BJ (cell line): ENCODE measurements at places on chromosomes 7 and 10.
A peak's percentile ranks its signal among the peaks of the same experiment; 100 is the strongest.

- no peak for DNase-seq
These were observed 13.8 kb downstream of the CYTH3 start for GRCh38 chr7:6258440-6259182.

- DNase-seq: no peak
These were observed 196.9 kb downstream of the CCSER2 start for GRCh38 chr10:84525120-84525806.

DNA sequence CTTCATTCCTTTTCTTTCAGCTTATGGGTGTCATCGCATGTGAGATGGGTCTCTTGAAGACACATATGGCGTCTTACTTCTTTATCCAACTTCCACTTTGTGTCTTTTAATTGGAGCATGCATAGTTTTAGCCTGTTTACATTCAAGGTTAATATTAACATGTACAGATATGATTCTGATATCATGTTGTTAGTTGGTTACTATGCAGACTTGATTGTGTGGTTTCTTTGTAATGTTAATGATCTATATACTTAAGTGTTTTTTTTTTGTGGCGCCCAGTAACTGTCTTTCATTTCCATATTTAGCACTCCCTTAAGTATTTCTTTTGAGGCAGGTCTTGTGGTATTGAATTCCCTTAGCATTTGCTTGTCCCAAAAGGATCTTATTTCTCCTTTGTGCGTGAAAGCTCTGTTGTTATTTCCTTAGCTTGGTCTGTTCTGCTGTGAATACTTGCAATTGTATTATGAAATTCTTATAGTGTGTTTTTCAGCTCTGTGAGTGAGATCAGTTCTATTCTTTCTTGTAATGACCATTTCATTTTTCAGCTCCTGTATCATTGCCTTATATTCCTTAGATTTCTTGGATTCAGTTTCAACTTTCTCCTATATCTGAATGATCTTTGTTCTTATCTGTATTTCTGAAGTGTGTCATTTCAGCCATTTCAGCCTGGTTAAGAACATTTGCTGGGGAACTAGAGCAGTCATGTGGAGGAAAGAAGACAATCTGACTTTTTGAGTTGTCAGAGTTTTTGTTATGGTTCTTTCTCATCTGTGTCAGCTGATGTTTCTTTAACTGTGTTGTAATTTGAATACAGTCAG lies 88.4 kb downstream of the ABCA13 start:
- no peak for DNase-seq

DNA sequence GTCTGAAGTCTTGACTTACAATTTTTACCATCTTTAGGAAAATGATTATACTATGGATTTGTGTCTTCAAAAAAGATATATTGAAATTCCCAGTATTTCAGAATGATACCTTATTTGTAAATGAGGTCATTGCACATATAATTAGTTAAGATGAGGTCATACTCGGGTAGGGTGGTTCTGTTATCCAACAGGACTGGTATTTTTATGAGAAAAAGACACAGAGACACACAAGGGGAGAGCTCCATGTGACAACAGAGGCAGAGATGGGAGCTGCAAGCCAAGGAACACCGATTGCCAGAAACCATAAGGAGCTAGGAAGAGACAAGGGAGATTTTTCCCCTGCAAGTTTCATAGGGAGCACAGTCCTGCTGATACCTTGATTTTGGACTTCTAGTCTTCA lies 356.9 kb downstream of the ARL4A start:
- DNase-seq: no peak

- DNase-seq: no peak
These were observed 71.7 kb upstream of the TMEM106B start for GRCh38 chr7:12139416-12139815.

DNA sequence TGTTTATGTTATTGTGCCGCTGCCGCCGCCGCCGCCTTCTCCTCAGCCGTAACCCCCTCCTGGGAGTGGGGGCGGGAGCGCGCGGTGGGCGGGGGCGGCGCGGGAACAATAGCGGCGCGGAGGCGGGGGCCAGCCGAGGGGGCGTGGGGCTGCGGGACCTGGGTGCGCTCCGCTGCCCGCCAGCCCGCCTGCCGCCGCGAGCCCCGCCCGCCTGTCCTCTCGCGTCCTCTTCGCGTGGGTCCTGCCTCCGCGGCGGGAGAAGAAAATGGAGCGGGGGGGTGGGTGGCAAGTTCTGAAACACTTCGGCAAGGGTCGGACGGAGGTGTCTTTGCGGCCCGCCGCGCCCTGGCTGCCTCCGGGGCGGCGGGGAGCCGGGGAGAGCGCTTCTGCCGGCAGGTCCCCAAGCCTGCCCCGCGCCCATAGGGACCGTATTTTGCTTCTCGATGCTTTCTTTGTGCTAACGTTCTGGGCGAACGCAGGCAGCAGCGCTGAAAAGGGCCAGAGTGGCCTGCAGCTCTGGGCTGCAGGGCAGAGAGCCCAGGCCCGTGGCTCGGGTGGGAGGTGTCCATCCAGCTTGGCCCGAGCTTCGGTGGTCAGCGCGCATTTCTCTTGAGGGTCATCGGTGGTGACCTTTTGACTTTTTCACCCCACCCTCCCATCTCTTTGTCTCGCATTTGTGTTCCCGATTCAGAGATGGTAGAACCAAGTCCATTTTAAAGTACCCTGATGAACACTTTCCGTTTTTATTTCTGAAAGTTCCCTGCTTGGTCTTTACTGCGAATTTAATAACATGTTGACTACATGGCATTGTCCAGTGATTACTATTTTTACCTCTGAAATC lies 613 bp downstream of the MAPK8 start:
- DNase-seq: no peak

DNA sequence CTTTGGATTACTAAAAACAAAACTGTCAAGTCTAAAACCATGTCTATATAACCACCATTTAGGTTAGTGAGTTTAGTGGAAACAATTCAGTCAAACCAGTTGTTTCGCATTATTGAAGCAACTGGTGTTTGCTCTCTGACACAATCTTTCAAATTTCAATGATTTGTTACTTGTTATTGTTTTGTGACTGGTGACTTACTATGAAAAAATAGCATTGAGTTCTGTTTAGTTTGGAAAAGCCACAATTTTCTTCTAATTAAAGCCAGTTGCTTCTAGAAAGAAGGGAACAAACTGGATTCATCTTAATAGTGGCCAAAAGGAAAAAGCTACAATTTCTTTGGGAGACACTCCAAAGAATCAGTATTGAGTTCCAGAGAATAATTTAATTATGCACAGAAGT lies 30.4 kb downstream of the LAMB4 start:
- DNase-seq: peak; percentile 57

GRCh38 chr7:106614751-106615150 lies 46.2 kb downstream of the CCDC71L start:
- DNase-seq: no peak

DNA sequence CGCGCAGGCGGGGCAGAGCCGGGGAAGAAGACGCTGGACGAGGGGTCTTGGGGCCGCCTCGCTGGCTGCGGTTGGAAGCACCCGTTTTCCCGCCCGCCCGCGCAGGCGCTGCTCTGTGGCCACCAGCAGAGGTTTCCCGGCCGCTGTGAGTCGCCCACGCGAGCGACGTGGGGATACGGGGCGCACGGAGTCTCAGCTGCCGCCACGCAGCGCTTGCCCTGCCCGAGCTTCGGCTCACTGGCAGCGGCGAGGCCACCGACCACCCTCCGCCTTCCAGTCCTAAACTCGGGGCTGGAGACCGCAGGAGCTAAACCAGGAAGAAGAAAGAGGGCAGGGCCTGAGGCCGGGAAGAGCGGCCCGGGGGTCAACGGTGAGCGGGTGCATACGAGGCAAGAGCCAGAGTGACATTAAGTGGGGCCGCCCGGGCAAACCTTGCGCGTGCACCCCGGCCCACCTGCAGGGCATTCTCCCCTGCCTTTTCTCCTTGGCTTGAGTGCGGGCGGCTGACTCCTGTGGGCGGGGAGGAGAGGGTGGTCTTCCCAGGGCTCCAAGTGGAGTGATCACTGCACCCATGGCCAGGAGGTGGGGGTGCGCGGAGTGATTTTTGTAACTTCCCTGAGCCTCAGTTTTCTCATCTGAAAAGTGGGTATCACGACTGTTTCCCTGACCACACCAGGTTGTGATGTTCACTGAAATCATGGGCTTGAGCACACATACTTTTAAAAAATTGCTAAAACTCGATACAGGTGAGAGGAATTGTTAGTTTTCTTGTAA lies 7.1 kb upstream of the EMX2 start:
- DNase-seq: no peak

GRCh38 chr10:30968711-30969110 lies 63.0 kb downstream of the ZNF438 start:
- no peak for DNase-seq

- DNase-seq: no peak
These were observed 49.2 kb downstream of the RHOBTB1 start for GRCh38 chr10:60894786-60895185.

- DNase-seq: no peak
These were observed 89.7 kb downstream of the PTPRE start for GRCh38 chr10:127996586-127996985.

- DNase-seq: no peak
These were observed 7.4 kb upstream of the LFNG start for GRCh38 chr7:2512179-2512661.

DNA sequence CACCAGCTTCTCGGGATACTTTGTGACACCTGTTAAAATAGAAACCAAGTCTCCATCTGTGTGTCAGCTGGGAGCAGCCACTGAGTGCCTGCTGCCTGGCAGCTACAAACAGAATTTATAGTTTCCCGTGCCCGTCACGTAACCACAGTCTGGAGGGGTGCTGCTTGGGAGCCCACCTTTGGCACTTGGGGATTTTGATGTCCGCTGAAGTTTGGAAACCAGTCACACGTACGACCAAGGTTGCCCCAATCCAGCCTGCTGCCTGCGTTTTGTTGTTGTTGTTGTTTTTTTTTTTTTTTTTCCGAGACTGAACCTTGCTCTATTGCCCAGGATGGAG lies 1.6 kb downstream of the TRRAP start:
- no peak for DNase-seq

GRCh38 chr7:49367072-49367471 lies 406.4 kb upstream of the VWC2 start:
- DNase-seq: no peak

- no peak for DNase-seq
These were observed 646 bp downstream of the SERPINE1 start for GRCh38 chr7:101127460-101128039.

DNA sequence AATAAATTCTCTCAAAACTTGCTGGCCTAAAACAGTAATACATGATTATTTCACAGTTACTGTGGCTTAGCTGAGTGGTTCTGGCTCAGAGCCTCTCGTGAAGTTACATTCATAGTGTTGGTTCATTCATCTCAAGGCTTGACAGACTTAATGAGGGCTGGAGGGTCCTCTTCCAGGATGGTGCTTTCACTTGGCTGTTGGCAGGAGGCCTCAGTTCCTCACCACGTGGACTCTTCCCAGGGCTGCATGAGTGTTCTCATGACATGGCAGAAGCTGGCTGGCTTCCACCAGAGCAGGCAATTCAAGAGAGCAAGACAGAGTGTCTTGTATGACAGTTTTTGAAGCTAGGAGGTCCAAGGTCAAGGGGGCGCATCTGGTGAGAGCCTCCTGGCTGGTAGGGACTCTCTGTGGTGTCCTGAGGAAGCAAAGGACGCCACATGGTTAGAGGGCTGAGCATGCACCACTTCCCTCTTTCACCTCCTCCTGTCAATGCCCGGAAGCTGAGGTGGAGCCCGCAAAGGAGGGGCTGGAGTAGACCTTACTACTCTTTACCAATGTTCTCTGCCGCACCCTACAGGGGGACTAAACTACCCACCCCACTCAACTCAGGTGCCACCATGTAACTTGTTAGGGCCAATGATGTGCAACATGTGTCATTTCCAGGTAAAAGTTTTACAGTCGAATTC lies 58.2 kb upstream of the YAE1 start:
- DNase-seq: no peak

DNA sequence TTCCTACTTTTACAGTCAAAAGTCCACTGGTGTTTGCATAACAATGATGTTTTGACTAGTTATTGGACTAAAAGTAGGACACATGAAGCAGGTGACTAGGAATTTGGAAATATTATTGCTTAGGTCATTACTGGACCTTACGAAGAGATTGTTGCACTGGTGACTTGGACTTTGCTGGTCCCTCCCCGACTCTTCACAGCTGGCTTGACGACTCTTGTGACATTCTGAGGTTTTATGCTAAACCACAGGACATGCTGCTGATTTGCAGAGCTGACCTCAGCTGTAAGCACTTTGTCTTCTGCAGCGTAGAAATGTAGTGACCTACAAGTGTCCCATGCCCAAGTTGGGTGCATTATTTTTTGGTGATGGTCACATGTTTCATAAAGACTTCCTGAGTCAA lies 21.9 kb downstream of the PCBD1 start:
- no peak for DNase-seq

DNA sequence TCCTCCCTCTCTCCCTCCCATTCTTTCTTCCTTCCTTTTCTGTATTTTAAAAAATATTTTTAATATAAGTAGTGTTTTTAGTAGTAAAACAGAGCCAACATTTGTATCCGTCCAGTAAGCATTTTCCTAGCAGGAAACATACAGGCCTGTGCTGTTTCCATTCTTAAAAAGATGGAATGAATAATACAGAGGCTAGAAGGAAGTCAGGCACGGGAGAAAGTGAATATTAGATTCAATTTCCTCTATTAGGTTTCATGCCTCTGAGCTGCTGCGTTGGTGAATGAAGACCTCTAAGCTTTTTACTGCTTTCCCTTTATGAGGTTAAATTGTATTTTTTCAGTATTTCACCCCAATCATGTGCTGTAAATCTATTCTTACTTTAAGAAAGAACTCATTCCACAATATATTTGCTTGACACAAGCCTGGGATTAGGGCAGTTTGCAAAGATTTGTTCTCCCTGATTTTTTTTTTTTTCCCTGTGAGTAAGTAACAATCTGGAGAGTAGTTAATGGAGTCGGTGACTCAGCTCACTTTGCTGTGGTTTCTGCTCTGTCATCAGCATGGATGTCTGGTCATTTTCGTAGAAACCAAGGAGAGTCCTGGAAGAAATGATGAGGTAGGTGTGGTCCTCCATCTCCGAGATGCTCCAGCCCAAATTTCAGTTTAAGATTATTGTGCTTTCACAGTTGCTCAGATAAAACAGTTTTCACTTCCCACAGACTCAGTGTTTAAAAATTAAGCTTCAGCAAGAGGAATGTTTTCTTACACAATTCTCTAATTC lies 76.1 kb upstream of the PITRM1 start:
- DNase-seq: peak; percentile 90

- no peak for DNase-seq
These were observed 383.5 kb upstream of the VWC2 start for GRCh38 chr7:49389871-49390479.

DNA sequence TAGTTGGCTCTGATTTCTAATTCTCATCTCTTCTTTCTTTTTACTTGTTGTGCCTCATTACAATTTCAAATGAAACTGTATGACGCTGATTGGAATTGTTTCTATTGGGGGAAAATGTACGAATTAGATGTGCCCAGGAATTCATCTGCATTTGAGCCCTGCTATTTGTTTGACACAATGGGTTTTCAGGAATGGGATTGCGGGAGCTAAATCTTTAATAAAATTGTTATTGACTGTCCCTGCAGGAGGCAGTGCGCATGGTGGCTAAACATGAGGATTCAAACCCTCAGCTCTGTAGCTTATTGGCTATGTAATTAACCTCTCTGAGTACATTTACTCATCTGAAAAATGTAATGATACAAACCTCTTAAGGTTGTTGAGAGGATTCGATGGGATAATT lies 181.6 kb downstream of the NXPH1 start:
- no peak for DNase-seq

GRCh38 chr7:23226844-23227450 lies 19.6 kb upstream of the GPNMB start:
- no peak for DNase-seq
